ENCODE measurements at places on chromosomes 4 and X.

- DNase-seq, result no peak
Observed at GRCh38 chrX:22889819-22890218, 109.9 kb upstream of the DDX53 start.

DNA sequence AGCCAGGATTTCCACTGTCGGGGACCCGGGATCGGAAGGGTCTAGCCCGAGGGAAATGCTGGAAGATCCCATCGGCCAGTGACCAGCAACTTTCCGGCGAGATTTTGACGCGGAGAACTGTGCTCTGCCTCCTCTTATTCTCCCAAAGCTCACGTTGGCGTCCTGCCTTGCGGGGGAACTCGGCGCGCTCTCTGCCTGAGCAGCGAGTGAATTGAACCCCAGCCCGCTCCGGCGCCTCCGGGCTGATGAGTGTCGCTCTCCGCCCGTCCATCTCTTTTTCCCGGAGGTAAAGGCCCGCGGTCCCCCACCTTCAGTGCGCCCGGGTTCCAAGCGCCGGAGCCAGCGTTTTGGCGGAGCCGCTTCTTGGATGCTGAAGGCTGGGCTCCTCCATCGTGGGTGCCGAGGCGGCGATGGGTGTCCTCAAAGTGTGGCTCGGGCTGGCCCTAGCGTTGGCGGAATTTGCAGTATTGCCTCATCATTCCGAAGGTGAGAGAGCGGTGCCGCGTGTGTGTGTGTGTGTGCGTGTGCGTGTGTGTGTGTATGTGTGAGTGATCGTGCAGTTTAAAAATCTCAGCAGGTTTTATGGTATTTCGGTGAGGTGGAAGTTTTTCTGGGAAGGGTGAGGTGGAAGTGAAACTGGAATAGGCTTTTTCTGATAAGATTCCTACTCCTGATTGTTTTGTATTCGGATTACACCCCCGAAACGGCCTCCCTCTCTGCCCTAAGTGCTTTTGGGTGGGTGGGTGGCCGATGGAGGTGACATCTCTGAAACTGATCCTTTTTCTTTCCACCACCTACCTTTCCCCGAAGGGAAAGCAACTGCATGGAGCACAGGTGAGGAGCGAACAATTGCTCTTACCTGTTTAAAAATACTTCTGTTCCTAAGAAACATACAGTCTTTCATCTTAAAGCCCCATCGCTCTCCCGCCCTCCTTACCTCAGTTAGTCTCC, 752 bp downstream of the FRAS1 start:
- no peak for DNase-seq

DNA sequence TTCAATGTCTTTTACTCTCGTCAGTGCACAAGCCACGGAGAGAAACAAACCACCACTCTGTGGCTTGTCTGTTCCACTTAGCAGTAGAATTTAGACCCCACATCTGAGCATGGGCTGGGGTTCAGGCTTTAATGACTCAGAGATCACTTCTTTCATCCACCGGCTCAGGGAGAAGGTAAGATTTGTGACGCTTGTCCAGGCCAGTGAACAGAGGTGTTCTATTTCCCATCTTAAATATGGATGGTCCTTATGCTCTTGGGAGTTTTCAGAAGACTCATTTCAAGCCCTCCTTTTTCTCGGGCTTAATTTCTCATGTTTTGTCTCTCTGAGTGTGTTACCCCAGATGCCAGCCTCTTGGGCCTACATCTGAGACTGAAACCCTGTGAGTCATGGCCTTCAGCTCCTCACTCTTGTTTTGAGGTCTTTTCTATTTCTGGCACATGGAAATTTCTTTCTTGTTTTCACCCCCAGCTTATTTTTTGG, 127.4 kb upstream of the SFRP2 start:
- DNase-seq, result no peak

DNA sequence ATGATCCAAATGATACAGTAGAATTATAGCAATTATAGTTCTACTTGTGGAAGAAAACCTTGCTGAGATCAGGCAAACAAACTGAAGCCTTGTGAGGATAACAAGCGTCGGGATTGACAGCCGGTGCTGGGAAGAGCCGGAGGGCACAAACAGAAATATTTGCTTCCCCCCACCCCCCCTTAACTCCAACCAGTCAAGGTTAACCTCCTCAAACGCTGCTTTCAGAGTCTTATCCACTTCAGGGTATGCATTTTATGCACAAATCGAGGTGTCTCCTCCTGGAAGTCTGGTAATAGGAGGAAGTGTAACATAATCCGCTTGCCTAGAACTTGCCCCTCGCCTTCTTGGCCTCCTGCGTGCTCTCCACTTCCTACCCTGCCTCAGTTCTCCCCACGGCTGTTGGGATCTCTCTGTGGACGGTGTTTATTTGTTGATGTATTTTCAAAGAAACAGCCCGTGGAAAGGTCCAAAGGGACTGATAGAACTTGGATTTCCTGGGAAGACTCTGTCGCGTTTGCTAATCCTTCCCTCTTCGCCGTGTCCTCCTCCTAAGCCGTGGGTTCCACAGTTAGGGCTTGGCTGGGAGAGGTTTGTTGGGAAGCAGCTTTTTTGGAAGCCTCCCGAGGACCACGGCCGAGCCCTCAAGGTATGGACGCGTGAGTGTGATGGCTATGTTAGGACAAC, 4.1 kb upstream of the ARX start:
- no peak for DNase-seq

DNA sequence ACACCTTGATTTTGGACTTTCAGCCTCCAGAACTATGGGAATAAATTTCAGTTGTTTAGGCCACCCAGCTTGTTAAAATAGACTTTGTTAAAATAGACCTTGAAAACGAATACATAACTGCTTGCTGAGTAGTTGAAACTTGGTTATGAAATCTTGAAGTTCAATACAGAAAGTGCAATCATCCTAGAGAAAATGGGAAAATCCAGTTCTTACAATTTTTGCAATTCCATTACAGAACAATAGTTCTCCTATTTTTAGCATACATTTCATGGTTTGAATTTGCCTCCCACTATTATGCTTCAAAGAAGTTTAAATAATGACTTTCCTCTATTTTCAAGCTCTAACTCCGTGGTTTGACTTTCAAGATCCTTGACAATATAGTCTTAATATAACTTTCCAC, 10.5 kb downstream of the TLR1 start:
- DNase-seq, result no peak

All from T-cell (primary cell).